Cardiac fibroblast (primary cell): ENCODE measurements at places on chromosomes 11 and 22.
A peak's percentile ranks its signal among the peaks of the same experiment; 100 is the strongest.

GRCh38 chr11:84899134-84899533, 728.0 kb downstream of the DLG2 start:
- no peak for DNase-seq

DNA sequence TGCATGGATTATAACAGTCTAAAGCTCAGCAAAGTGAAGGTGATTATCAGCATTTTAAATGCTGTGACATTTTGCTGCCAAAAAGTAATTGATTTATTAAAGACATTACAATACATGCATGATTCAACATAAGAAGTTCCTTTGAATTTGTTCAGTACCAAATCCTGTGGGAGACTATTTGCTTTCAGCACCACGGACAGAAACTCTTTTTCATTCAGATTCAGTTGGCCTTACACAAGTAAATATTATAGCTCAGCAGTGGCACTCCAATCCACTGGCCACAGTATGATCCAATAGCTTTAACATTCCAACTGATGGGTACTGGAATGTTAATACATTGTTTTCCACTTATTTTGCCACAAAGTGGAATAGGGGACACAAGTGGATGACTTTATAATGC, 806.7 kb downstream of the NTM start:
- DNase-seq = peak; percentile 68

GRCh38 chr11:113278925-113279324, 35.5 kb upstream of the TTC12 start:
- no peak for DNase-seq

- peak; percentile 15 for DNase-seq
Measured at GRCh38 chr11:96744697-96745096, 354.9 kb downstream of the JRKL start.

DNA sequence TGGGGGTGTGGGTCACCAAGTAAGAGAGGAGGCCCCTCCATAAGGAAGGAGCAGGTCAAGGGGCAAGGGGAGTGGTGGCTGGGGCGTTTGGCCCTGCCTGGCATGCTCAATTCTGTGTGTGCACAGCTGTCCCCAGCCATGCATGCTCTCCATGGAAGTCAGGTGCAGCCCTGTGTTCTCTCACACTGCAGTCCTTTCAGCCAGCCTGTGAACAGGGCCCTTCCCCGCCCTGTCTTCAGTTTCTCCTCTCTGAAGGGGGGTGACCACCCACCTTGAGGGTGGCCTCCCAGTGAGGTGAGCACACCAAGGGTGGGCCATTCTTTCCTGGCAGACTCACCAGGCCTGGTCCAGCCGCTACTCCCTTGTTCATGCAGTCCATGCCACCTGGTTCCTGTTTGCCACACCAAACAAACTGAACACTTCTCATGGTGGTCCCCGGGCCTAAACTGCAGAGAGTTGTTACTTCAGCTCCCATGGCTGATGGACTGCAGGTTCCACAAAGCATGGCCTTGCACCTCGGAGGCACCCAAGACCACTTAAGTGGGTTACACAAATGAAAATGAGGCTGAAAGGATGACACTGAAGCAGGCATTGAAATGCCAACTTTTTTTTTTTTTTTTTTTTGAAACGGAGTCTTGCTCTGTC, 1.7 kb upstream of the CHCHD10 start:
- no peak for DNase-seq

DNA sequence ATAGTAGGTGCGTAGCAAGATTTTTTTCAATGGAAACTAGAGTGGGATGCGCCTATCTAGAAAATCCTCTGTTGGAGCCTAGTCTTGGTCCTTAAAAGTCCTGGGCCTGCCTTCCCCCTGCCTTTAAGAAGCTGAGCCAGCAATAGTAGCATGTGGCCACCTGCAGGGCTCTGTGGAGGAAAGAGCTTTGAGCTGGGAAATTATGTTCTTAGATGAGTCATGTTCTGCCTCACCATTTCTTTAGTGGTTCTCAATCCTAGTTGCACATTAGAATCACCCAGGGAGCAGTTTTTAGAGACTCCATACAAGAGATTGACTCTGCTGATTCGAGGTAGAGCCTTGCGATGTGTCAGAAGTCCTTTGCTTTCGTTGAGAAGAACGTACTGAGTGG, 133.5 kb downstream of the COMMD9 start:
- peak; percentile 34 for DNase-seq

GRCh38 chr22:43004362-43005035, 10.4 kb downstream of the PACSIN2 start:
- DNase-seq = no peak

GRCh38 chr11:1751999-1752906, 1.9 kb upstream of the IFITM10 start:
- no peak for DNase-seq

GRCh38 chr22:22362936-22363335, 118.3 kb downstream of the VPREB1 start:
- DNase-seq = no peak

- no peak for DNase-seq
Measured at GRCh38 chr11:85784480-85785265, 26.3 kb downstream of the SYTL2 start.

DNA sequence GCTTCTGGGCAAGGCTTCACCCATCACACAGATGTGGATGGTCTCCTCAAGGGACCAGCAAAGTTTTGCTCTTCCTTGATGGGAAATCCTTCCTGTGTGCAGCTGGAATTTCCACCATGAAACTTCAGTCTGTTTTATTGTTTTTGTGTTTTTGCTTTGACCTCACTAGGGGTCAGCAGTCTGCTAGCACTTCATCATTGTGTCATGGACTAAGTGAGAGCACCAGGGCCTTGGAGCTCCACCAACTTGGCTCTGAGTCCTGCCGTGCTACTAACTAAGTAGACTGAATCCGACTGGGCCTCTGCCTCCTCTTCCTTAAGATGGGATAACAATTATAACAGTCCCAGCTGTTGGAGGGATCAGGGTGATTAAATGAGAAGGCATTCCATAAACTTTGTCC, 305.8 kb upstream of the NCAM1 start:
- peak; percentile 86 for DNase-seq

DNA sequence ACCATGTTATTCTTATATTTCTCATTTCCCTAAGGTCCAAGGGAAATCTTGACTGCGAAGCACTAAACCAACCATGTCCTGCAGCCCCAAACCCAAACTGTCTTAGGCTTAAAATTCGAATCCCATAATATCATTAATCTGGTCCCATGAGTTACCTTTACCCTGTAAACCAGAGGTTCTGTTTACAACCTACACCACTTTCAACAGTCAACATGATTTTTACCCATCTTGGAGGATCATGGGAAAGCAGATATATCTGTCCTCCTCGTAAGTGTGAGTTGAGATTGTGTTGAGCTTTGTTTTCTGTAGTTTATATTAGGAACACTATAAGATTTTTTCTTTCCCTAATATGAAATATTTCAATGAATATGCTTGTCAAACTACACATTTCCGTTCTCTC, 6.4 kb downstream of the PRPF19 start:
- no peak for DNase-seq

DNA sequence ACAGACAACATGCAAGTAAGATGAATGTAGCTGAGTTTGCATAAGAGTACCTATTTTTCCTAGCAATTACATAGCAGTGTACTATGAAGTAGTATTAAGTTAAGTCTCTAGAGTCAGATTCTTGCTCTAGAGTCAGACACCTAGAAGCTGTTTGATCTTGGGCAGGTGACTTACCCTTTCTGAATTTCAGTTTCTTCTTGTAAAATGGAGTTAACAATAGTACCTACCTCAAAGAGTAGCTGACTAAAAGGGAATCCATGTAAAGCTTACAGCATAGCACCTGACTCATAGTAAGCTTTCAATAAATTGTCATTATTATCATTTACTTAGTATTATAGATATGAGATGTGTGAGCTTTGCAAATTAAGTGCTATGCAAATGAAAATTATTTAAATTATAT, 47.8 kb upstream of the PTPRJ start:
- no peak for DNase-seq

- DNase-seq = no peak
Measured at GRCh38 chr11:34432822-34433221, 5.9 kb upstream of the CAT start.

GRCh38 chr11:14304601-14305000, 54.4 kb downstream of the RRAS2 start:
- DNase-seq = no peak

GRCh38 chr11:67465189-67465510, 3.9 kb downstream of the TMEM134 start:
- no peak for DNase-seq

DNA sequence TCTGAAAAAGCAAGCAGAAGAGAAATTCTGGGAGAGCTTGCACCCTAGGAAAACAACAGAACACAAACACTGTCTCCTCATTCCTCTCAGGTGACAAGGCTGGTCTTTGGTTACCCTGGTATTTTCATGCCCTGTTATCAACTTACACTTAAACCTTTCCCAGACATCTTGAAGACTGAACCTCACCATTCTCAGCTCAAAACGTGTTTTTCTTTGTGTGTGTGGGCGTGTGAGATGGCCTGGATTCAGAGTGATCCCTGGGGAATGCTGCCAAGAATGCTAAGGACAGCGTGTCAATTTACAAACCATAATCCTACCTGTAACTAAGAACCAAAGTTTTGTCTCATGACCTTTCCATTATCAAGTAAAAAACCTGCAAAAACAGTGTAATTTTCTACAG, 33.3 kb downstream of the ELF5 start:
- no peak for DNase-seq

- DNase-seq = no peak
Measured at GRCh38 chr22:31605851-31606585, 56.0 kb downstream of the PISD start.

DNA sequence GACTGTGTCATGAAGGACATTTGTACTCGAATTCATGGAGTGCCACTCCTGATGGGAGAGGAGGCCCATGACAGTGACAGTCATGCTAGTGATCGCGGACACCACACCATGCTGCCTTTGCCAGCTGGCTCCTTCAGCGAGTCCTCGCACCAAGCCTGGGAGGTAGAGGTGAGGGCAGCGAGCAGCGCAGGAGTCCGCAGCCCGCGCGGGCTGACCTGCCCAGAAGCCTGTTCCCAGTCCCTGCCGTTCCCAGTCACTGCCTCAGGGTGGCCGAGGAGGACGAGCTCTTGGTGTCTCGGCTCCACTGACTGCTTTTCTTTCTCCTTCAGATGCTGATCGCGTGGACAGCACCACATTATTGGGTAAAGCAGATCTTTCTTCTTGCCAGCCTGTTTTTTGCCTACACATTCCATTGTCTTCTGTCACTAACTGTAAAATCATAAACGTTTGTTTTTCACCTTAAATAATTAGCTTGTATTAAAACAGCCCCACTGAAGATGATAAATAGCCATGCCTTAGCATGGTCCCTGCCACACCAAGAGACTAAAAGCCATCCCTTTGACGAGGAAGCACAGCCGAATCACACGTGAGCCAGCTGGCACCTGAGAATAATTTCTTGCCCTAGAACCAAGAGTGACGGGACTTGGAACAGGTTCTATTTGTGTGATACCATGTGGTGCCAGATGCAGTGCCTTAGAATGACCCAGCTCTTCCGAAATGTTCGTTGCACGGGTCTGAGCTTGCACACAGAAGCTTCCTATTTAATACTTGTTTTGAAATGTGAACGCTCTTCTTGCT, 25.5 kb downstream of the FAM118A start:
- DNase-seq = no peak

- no peak for DNase-seq
Measured at GRCh38 chr11:128494418-128495332, 92.7 kb downstream of the ETS1 start.

DNA sequence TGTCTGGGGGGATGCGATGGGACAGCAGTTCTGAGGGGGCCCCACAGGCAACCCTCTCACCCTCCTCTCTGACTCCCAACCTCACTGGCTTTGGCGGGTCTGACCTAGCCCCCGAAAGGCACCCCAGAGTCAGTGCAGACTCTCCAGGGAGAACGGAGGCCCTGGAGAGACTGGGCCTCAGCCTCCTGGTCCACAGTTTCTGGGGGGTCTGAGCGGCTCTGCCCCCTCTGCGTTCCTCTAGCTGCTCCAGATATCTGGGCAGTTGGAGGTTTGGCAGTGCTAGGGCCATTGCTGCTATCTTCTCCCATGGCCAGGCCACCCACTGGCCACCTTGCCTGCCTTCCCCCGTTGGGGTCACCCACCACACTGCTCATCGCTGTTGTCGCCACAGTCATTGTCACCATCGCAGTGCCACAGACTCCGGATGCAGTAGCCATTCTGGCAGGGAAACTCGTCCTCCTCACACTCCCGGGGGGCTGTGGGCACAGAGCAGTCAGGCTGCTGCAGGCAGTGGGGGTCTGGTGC, 18.8 kb downstream of the LRP4 start:
- DNase-seq = no peak

DNA sequence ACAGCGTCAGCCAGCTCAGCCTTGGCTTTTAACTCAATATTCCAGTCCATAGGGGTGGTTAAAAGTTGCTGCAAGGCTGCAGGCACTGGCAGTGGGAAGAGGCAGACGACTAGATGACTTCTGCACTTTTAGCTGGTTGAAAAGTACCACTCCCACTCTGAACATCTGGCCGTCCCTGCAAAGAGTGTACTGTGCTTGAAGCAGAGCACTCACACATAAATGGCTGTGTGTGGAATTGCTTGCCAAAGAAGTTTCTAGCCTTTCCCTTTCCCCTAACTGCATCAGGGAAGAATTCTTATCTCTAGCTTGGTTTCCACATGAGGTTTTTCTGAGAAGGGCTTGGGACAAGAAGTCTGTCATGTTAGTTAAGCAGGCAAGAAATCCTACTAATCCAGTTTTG, 5.1 kb upstream of the PHLDB1 start:
- peak; percentile 89 for DNase-seq

GRCh38 chr11:69211920-69212797, 56.4 kb downstream of the SMIM38 start:
- no peak for DNase-seq

DNA sequence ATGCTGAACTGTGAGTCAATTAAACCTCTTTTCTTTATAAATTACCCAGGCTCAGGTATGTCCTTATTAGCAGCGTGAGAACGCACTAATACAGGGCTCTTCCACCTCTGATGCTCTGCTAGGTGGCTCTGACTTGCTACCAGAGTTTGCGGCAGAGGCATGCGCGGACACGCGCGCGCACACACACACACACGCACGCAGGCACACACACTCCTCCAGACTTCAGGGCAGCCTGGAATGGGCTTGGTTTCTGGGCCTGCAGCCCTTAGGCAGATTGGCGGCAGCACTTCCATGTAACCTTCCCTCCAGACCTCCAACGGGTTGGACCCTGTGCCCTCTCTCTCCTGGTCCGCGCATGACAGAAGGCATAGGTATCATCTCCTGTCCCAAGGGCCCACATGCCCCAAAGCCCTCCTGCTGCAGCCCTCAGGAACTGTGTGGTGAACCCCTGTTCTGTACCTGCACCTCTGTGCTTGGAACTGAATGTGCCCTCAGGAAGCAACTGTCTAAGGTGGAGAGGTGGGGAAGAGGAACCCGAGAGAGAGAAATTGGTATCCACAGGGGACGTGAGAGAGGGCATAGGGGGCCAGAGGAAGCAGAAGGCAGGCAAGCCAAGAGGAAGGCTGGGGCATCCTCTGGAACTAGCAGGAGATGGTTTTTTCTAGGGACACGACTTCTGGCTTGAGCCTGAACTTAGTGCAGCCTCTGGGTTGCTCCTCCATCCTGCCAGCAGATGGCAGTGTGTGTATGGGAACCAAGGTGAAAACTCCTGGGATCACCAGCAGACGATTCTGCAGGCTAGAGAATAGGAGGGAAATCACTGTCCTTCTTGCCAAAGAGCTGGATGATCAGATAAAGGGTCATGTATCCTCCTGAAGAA, 23.4 kb upstream of the RIC3 start:
- DNase-seq = peak; percentile 74
